ENCODE measurements at places on chromosomes 7 and 10.

GRCh38 chr7:128791121-128791971 lies at the start of gene CCDC136:
TSS of gene CCDC136 (plus strand) at chr7:128791968. CDS start at chr7:128792412, 444 bp downstream.
- peak; percentile 90 for DNase-seq

DNA sequence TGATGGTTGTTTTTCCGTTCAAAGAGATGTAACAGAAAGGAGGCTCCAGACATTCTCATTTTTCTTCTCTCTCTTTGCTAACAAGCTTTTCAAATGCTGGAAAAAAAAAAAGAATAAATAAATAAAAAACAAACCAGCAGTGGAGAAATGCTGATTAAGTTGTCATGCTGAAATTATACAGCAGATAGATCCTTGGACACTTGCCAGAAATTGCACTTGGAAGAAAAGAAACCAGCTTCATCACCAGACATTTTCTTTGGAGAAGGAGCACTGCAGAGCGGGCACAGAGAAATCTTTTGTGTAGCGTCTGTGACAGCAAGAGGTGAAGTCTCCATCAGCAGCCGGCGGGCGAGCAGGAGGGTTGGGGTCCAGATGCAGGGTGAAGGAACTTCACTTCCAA lies 55.8 kb downstream of the CLRN3 start:
- no peak for DNase-seq

DNA sequence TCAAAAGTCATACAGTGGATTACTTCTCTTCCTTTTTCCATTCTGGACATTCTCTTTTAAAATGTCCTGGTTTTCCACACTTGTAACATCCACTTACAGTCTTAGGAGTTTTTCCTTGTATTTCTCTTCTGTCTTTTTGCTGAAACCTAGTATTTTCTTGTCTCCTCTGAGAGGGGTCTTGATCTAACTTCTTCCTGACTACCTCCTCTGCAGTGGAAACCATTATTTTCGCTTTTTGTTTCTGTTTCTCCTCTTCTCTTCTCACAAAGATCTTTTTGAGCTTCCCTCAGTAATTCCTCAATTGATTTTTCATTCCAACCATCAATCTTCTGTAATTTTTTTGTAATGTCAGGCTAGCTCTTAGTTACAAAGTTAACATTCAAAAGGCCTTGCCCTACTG lies 23.7 kb upstream of the ELOVL3 start:
- DNase-seq = no peak

DNA sequence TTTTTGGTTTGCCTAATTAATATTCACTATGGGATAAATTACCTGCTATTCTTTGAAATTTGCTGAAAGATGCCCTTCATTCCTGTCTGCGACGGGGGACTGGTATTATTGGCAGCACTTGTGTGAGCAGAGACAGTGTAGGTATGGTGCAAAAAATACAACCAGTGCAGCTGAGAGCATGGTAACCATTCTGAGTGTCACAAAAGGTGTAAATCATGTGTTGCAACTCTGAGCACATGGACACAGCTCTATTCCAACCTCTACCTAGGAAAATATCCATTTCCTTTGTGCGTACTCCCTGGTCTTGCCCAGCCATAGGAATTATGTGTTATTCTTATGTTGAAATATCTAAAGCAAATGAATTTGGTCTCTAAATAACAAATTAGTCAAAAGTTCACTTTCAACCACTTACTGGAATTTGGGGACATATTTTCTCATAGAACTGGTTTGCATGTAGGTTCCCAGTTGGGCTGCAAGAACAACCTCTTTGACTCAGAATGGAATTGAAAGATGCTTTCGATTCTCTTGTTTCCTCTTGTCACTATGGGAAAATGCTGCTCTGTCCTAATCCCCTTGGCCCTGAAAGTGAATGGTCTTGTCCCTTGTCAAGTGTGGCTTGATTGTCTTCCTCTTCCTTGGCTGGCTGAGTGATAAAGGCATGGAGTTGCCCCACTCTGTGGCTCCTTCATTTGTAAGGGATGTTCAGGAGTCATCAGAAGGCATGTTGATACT lies 57.0 kb downstream of the CELF2 start:
- no peak for DNase-seq

GRCh38 chr10:91163269-91163868 lies 57.1 kb upstream of the PCGF5 start:
- peak; percentile 58 for DNase-seq
